AG04450 (cell line): ENCODE measurements at places on chromosomes 3 and 15. TPM values are rescaled to one million over a fixed set of nuclear protein-coding genes. Genes with fewer than 3 reads are reported as not detected.

- no peak for DNase-seq
Observed at GRCh38 chr3:13705702-13706280, 156.9 kb downstream of the FBLN2 start.

- no peak for DNase-seq
Observed at GRCh38 chr15:78301326-78301725, 1.9 kb upstream of the SKIC8 start.

DNA sequence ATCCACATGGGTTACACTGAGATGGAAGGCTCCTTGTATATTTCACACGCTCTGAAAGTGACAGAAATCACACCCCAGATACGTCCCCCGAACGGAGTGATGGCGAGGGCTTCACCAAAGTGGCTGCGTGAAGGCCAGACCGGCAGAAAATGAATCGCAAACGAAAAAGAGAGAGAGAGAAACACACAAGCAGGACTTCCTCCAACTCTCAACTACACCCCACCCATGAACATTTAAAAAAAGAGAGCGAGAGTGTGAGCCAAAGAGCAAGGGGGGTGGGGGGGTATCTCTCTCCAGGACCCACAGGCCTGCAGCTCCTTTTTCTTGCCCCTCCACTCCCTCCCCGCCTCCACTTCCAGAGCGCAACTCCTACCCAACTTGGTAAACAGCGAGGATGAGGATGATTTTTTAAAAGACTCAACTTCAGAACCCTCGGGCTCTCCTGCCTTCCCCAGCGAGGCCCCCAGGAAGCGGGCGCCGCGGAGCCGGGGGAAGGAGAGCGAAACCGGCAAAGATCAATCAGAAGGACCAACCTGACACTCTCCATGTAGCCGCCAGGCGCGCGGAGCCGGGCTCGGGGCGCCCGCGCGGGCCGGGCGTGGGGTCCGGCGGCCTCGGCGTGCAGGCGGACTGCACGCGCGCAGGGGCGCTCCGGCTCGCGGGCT, 519.1 kb downstream of the FOXP1 start:
- no peak for DNase-seq

DNA sequence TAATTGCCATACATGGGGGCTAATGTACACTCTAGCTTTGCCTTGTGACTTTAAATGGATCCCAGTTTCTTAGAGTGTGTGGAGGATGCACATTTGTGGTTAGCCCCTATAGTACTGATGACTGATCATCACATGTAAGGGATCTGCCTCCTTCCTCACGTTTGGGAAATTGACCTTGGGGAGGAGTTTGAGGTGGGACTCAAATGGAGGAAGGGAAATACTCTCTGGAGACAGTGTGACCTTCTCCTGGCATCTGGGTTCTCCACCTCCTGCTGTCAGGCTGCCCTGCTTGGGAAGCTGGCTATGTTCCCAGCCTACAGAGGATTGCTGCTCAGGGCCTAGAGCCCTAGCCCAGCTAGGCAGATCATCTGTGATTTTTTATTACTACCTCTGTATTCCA, 48.7 kb downstream of the PPM1L start:
- no peak for DNase-seq

- DNase-seq: no peak
Observed at GRCh38 chr3:178823591-178824246, 247.9 kb downstream of the ZMAT3 start.

GOLGA8M gene
- polyA plus RNA-seq: 0.22 TPM in 1 of 2 replicates, not detected in the other

PARP9 gene
- 18.9 and 24.4 TPM in 2 replicates for polyA plus RNA-seq

DNA sequence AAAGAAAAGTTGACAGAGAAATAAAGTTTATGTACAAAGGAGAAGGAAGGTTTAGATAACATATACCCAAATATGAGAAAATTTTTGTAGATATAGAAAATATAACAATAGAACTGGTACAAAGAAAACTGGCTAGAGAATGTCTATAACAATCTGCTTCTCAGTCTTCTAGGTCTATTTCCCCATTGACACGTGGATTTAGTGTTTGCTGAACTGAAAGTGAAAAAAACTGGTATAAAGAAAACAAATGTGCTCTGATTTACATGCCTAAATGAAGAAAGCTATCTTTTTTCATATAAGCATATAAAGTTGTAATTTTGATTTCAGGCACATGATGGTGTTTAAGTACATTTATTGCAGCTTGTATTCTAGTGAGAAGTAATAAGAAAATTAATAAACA, 9.8 kb downstream of the KCNMB2 start:
- no peak for DNase-seq

ISG20 gene
- polyA plus RNA-seq: 5.2 and 5.5 TPM in 2 replicates

GRCh38 chr3:123006609-123007008, 21.0 kb downstream of the SEMA5B start:
- DNase-seq: no peak

DNA sequence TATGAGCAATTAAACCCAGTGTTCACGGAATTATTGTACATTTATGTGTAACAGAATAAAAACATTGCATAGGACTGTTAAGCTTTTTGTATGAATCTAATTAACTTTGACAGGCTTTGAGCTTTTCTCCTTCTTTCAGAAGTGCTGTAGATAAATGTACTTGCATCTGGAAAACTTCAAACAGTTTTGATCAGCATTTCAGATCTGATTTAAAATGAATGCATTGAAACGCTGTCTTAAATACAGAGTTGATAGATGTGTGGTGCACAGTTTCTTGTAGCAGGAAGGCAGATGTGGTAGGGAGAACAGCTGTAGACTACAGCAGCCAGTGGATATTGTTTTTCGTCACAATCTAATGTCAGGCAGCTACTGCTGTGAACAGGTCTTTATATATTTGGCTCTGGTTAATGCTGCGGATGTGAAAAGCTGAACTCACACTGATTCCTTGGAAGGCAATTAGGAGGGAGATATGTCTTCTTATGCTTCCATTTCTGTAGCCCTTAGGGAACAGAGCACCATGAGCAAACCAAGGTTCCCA, 193.8 kb upstream of the GOLIM4 start:
- no peak for DNase-seq

THAP10 gene
- polyA plus RNA-seq: 2.7 and 5.7 TPM in 2 replicates

- DNase-seq: no peak
Observed at GRCh38 chr3:194686816-194687637, 1.3 kb downstream of the FAM43A start.

DNA sequence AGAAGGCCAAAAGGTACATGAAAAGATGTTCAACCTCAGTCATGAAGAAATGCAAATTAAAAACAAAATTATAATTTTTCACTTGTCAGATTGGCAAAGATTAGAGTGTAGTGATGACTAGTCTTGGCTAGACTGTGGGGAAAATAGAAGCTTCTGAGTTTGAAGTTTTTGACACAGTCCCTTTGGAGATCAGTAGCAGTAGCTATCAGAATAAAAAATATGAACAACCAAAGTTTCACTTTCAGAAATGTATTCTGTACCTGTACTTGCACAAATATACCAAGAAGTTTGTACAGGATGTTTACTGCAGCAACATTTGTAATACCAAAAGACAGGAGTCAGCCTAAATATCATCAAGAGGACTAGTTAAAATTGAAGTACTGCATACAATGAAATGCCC, 14.1 kb downstream of the ATP2C1 start:
- no peak for DNase-seq

RASL12 gene
- polyA plus RNA-seq: 11.4 and 13.8 TPM in 2 replicates

- DNase-seq: no peak
Observed at GRCh38 chr3:113536627-113537101, 4.3 kb downstream of the SIDT1 start.

CYP19A1 gene
- polyA plus RNA-seq: not detected in 2 replicates

PIF1 gene
- polyA plus RNA-seq: 5.6 and 6.2 TPM in 2 replicates

GRCh38 chr3:168801794-168802193, 706.1 kb upstream of the GOLIM4 start:
- peak; percentile 20 for DNase-seq

MITF gene
- 32.2 and 32.5 TPM in 2 replicates for polyA plus RNA-seq

GRCh38 chr3:29280404-29281093, at the start of gene RBMS3:
Gene RBMS3 (plus strand): TSS chr3:29281071.
- peak; percentile 91 for DNase-seq

MYEF2 gene
- polyA plus RNA-seq: 7.1 and 9.4 TPM in 2 replicates

NPAP1 gene
- not detected in 2 replicates for polyA plus RNA-seq

CD80 gene
- polyA plus RNA-seq: not detected in 2 replicates

CMSS1 gene
- polyA plus RNA-seq: 11.9 and 15.7 TPM in 2 replicates

DNA sequence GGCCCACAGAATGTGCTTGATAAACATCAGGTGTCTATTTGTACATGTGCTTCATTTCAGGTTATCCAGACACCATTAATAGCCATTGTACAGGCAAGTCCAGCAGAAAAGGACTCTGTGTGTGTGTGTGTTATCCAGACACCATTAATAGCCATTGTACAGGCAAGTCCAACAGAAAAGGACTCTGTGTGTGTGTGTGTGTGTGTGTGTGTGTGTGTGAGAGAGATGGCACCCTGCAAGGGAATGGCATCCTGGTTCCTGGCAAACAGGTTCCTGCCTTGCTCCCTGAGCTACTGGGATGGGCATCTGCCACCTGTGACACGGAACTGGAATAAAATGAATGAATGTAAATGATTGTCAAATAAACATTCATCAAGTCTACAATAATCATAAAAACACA, 11.7 kb downstream of the SUCLG2 start:
- no peak for DNase-seq

CLRN1 gene
- not detected in 2 replicates for polyA plus RNA-seq

ZNF35 gene
- 8.1 and 8.3 TPM in 2 replicates for polyA plus RNA-seq

AADAC gene
- polyA plus RNA-seq: not detected in 2 replicates

KCNMB3 gene
- polyA plus RNA-seq: 0.65 and 0.89 TPM in 2 replicates

DNA sequence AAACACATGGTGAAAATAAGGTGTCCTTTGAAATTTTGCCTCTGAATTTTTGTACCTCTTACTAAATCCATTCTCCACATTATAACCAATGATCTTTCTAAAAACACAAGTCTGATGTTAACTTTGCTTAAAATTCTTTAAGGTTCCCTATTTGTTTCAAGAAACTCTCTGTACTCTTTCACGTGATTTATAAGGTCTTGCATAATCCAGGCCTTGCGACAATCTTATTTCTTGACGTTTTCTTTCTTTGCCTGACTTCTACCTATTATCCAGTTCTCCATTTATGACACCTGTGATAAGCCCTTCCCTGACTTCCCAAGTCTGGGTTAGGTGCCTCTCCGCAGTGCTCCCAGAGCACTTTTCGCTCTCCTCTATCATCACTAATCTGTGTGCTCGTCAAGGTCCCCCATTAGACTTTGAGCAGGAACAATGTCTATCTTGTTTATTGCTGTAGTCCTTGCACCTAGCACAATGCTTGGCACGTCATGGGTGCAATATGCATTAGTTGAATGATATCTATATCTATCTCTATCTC, 24.3 kb upstream of the KPNA1 start:
- DNase-seq: no peak

GRCh38 chr3:70488131-70488530, 175.7 kb upstream of the MDFIC2 start:
- no peak for DNase-seq

CHRM5 gene
- 0.02 and 0.07 TPM in 2 replicates for polyA plus RNA-seq

- no peak for DNase-seq
Observed at GRCh38 chr3:143445118-143445517, 325.5 kb downstream of the CHST2 start.

ARPIN gene
- 11.1 and 11.8 TPM in 2 replicates for polyA plus RNA-seq

DNA sequence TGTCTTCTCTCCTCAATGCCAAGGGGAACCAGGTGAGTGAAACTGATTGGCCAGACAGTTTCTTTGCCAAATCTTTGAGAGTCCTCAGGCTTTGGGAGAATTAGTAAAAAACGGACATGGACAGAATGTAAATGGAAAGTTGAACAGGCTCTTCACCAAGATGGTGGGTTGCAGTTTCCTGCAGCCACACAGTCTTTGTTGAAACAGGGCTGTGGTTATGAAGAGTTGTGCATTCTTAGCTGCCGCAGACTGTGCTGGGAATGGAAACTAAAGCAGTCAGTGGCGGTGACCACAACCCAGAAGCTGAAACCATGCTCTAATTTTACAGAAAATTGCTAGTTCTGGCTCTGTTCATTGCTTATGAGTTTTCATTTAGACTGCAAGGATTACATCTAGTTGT, 42.1 kb upstream of the TASOR start:
- no peak for DNase-seq

SPSB4 gene
- polyA plus RNA-seq: not detected in 2 replicates

DNA sequence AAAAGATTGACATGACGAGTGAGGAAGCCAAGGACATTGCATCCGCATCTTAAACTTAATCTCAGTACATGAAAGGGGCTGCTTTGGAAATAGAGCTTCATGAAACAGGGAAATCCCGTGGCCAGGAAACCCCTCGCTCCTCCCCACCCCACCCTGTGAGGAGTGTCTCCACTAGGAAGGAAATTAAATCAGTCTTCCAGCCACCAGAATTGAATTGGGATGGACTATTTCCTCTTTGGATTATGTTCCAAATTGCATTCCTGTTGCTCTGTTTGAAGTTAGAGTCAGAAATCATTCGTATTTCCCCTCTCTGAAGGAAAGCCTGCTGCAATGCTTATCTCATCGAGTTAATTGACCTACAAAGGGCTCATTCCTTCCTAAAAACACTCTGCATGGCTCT, 35.8 kb downstream of the CLDN11 start:
- no peak for DNase-seq

DNA sequence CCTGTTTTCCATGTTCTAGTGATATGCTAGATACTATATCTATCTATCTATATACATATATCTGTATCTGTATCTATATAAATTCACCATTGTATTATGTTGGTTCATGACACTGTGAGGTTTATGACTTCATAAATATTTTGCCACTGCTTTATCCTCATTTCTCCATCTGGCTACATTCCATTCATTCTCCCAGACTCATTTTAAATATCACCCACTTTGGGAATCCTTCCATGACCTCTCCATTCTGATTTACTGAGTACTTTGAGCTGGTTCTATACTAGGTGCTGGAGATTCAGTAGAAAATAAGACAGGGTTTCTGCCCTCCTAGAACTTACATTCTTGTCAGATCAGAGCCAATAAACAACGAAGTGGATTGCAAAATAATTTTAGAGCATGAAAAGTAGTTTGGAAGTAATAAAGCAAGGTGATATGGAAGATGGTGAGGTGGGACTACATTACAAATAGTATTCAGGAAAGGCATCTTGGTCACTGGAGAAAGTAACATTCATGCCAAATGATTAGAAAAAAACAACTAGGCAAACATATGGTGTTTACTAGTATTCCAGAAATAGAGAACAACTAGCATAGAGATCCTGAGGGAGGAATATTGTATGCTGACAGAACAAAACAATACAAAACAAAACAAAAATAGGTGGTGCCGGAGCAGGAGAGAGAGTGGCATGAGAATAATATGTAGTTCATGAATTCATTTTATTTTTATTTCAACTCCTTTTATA, 11.6 kb upstream of the PLSCR4 start:
- no peak for DNase-seq

GRCh38 chr3:39101022-39101689, 6.3 kb downstream of the GORASP1 start:
- no peak for DNase-seq

GRCh38 chr15:74394090-74394846, 26.8 kb upstream of the CYP11A1 start:
- no peak for DNase-seq

DNA sequence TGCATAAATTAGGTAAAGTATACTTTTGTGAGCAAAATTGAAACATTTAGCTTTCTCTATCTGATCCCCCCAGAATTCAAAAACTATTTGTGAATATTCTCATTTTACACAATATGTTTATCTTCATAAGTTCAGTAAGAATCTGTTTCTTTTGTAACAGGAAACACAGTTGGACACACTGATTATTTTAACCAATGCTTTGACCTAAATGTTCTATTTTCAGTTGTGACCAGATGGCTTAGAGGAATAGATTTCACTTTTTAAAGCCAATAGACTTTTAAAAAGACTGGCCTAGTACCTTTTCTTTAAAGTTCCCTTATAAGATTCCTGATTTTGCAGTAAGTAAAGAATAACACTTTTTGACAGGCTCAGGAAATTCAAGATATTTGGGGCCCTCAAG, 74.0 kb upstream of the STRIT1 start:
- no peak for DNase-seq

GRCh38 chr15:41571948-41572347, 12.9 kb downstream of the TYRO3 start:
- no peak for DNase-seq

- no peak for DNase-seq
Observed at GRCh38 chr15:23910030-23910429, 222.9 kb upstream of the NDN start.

KBTBD13 gene
- not detected in 2 replicates for polyA plus RNA-seq
